Karpas-422 (cell line): ENCODE measurements at places on chromosomes 6 and 20.
A peak's percentile ranks its signal among the peaks of the same experiment; 100 is the strongest.

DNA sequence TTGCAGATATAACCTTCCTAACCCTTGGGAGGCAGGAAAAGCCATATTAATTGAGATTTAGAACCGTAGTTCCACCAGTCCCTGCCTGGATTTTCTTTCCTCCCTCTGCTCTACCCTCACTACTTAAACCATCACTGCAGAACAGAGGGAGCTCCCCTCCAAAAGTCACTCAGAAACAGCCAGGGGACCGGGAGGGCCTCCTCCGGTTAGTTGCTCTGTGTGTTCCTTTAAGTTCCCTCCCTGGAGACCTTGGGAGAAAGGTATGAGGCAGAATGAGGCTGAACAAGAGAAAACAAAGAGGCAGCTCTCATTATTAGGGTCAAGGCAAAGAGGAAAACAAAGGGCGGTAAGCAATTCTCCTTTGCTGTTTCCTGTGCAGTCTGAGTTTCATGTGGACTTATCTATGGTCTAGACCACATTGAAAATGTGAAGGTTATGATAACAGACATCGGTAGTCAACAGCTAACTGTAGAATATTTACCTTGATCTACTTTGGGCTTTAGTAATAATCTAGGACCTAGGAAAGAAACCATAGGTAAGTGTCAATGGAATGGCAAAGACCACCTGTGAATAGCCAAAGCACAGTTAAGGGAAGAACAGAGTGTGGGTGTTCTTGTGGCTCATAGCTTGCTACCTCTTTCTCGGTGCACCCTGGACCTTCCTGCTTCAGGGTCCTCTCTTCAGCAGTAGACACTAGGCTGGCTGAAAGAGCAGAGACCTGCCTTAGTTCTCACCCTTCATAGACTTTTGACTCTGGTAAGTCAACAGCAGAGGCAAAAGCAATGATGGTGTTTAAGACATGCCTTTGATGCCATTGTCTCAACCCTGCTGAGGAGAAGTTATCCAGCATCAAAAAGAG, 250.9 kb upstream of the CITED2 start:
- no peak for DNase-seq

- DNase-seq: no peak
Measured at GRCh38 chr20:59781226-59781625, 152.2 kb downstream of the SYCP2 start.

DNA sequence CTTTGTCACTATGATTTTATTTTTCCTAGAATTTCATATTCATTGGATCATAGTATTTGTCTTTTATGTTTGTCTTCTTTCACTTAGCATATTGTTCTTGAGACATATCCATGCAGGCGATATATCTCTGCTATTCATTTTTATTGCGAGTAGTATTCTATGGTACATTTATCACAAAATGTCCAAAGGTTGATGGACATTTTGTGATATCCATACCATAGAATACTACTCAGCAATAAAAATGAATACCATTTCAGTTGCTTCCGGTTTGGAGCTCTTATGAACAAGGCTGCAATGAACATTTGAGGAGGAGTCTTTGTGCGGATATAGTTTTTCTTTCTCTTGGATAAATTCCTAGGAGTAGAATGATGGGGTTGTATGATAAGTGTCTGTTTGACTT, 28.8 kb upstream of the EYA2 start:
- DNase-seq: no peak

- DNase-seq: peak; percentile 48
Measured at GRCh38 chr6:28336284-28337120, 554 bp upstream of the ZSCAN31 start.

- DNase-seq: no peak
Measured at GRCh38 chr6:14727494-14728395, 518.1 kb upstream of the JARID2 start.

DNA sequence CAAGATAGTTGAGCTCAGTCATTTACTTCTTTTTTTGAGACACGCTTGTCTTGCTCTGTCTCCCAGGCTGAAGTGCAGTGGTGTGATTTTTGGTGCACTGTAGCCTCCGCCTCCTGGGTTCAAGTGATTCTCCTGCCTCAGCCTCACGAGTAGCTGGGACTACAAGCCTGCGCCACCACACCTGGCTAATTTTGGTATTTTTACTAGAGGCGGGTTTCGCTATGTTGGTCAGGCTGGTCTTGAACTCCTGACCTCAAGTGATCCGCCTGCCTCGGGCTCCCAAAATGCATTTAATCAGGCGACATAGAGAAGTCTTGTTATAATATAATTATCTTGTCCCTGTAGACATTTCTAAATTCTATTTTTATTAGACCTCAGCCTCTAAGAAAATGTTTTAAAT, 6.1 kb downstream of the AMD1 start:
- DNase-seq: no peak

DNA sequence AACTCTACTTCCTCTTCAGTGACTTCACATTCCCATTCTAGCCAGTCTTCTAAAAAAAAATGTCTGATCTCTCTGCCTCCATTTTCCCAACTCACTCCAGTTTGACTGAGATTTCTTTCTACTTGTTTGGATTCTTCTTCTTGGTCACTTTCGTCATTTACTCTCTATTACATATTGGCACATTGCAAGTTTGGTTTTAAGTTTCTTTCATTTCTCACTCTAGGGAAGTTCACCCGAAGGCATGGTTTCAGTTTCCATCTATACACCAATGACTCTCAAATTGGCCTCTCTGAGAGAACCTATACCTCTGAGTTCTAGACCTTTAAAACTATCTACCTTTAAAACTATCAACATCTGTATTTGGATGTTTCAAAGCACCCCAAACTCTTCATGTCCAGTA, 51.3 kb downstream of the CD109 start:
- peak; percentile 42 for DNase-seq
